ENCODE measurements at places on chromosomes 1 and 21.

- DNase-seq = no peak
Measured at GRCh38 chr1:54922921-54923421, 36.0 kb upstream of the DHCR24 start.

DNA sequence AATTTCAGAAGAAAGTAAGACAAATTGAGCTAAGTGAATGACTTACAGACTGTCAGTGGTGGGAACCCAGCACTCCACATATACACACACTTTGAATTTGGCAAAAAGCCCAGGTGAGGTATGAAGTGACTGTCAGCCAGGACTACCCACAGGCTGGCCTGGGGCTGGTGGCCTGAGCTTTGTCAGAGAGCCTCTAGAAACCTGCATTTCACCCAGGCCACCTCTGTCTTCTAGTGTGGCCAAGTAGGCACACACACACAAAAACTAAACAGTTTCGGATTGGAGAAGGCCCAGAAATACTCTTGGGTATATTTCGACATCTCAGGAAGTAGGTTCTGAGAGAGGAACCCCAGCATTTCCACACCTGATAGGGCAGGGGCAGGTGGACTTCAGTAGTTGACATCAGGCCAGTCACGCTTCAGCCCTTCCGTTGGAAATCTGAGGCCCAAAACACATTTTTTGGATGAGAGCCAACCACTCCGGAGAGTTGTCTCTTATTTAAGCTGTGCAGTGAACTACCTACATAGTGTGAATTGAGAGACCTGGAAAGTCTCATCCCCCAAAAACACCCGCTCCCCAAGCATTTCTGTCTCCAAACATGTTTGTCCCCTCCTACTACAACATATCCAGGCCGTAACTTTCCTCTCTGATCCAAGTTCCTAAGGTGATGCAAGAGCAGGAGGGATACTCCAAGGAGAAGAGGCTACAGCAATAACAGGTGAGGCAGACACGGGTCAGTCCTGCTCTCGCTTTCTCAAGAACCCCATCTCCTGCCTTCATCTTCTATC, 167.2 kb upstream of the PROX1 start:
- no peak for DNase-seq

GRCh38 chr1:66317248-66317515, 216.8 kb upstream of the SGIP1 start:
- no peak for DNase-seq

GRCh38 chr1:105373681-105374080, 1624.0 kb downstream of the AMY1C start:
- no peak for DNase-seq

DNA sequence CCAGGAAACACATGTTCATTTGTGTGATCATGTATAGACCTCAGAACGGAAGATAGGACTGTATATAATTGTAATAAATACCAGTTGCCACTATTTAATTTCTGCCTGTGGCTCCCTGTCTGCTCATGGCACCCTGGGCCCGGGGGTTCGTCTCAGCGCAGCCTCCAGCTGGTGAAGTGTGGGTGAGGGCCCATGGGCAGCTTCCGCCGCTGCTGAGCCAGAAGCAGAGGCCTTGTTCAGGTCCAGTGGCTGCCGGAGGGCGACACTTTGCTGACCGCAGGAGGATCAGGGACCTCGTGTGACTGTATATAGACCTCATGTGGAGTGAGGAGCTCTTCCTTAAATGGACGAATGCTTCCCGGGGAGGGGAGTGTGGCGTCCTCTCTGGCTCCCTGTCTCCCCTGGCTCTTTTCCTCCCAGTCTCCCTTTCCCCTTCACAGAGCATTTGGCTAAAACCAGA, 155.9 kb downstream of the PEX14 start:
- DNase-seq = no peak

DNA sequence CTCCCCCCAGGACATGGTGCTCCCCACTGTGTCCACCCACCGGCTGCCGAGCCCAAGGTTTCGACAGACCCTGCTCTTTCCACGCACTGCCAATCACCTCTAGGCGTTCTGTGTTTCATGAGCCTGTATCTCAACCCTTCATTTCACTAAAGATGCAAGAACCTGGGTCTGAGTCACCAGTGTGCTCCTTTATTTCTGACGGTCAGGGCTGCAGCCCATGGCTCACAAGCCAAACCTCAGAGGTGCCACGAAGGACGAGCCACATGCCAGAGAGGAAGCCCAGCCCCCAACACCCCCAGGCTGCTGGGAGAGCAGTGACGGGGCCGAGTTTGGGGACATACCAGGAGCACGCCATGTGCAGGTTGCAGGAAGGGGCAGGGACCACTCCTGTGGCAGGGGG, 79.2 kb upstream of the ARHGEF16 start:
- DNase-seq = no peak

All from cardiac fibroblast (primary cell).